ENCODE measurements at places on chromosomes 11 and 22. TPM values are rescaled to one million over a fixed set of nuclear protein-coding genes. Genes with fewer than 3 reads are reported as not detected.

GRCh38 chr22:33512908-33513307, 407.4 kb downstream of the LARGE1 start:
- no peaks in the 10 kb centered on the region for H3K36me3 ChIP-seq
- H3K4me1 ChIP-seq = no peaks in the 10 kb centered on the region
- no peak overlapping the region for H3K4me3 ChIP-seq
- no peak for DNase-seq
- H3K27ac ChIP-seq = no peak overlapping the region
- no peaks in the 10 kb centered on the region for H3K27me3 ChIP-seq

DNA sequence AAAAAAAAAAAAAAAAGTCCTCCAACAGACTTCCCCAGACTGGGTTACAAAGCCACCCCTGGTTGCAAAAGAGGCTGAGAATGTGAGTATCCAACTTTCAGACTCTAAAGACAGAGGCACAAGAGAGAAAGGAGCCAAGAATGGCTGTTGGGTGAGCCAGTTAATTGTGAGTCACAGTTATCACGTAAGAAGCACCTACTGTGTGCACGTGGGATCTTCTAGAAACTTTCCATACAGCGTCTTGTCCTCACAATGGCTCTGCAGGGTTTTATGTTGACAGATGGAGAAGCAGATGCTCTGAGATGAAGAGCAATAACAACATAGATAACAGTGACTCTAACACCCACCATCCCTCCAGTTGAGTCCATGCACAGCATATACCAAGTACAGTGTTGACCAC, 41.0 kb downstream of the CD82 start:
- DNase-seq = no peak
- H3K4me1 ChIP-seq = peaks cover 27% of the 10 kb centered on the region
- no peaks in the 10 kb centered on the region for H3K27me3 ChIP-seq
- H3K36me3 ChIP-seq = no peaks in the 10 kb centered on the region
- no peak overlapping the region for H3K27ac ChIP-seq

DNA sequence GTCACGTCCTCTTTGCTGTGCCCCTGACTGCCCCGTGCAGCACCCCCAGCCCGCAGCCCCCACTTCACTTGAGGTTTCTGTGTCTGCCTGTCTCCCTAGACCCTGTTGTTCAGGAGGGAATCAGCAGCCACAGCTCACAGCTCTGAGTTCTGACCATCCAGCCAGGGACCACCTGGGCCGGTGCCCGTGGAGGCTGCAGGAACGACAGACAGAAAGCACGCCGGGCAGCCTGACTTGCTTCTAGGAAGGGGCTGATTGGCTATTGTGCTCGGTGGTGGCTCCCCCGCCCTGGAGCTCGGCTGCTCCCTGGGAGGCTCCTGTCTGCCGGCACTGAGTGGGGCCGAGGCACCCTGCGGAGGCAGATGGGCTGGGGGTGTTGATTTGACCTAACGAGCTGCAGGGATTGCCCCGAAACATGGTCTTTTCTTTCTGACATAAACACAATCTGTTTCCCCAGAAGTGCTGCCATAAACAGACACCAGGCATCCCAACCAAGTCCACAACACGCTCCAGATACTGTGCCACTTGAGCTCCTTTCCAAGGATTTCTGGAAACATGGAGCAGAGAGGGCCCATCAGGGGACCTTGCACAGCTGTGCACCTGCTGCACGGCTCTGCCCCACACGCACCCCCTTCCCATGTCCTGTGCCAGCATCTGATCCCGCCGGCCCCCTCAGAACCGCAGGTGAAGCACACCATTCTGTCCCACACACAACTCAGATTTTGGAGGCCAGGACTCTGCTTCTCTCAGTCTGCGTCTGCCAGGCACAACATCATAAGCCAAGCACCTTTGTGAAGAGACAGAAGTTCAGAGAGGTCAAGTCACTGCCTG, 855.9 kb downstream of the TBC1D22A start:
- no peaks in the 10 kb centered on the region for H3K36me3 ChIP-seq
- no peak overlapping the region for H3K27ac ChIP-seq
- no peak for DNase-seq
- no peaks in the 10 kb centered on the region for H3K27me3 ChIP-seq
- H3K4me1 ChIP-seq = no peaks in the 10 kb centered on the region
- no peak overlapping the region for H3K4me3 ChIP-seq

DNA sequence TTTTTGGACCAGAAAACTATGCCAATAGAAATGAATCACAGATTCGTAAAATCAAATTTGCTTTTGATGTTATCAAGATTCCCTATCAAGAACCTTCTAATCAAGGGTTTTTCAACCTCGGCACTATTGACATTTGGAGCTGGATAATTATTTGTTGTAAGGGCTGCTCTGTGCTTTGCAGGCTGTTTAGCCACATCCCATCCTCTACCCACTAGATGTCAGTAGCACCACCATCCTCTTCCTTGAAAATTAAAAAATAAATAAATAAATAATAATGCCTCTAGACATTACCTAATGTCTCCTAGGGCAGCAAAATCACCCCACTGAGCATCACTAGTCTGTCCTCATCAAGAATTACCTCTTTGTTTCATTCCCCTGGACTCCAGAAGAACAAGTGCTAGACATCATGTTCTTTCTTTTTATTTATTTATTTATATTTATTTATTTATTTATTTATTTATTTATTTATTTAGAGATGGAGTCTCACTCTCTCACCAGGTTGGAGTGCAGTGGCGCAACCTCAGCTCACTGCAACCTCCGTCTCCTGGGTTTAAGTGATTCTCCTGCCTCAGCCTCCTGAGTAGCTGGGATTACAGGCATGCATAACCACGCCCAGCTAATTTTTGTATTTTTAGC, 744.7 kb downstream of the KCNA4 start:
- no peaks in the 10 kb centered on the region for H3K27me3 ChIP-seq
- H3K4me1 ChIP-seq = no peaks in the 10 kb centered on the region
- no peak for DNase-seq
- H3K36me3 ChIP-seq = no peaks in the 10 kb centered on the region
- H3K27ac ChIP-seq = no peak overlapping the region

GRCh38 chr11:118216621-118217481, 8.0 kb downstream of the JAML start:
- H3K27ac ChIP-seq = no peak overlapping the region
- no peaks in the 10 kb centered on the region for H3K36me3 ChIP-seq
- H3K4me3 ChIP-seq = no peak overlapping the region
- DNase-seq = no peak

DNA sequence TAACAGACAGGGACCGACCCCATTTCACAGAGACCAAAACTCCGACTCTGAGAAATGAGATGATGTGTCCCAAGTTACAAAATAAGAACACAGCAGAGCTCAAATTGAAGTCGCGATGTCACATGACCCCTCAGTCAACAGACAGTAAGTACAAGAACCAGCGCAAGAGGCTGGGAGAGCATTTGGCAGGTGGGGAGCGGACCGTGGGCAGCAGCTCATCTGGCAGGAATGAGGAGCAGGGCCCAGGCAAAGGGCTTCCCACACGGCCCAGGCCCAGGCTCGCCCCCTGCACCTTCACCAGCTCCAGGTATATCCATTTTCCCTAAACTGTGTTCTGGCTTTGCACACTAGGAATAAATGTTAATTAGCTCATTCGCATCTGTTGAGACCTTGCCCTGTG, 34.3 kb downstream of the SCUBE1 start:
- H3K27me3 ChIP-seq = no peaks in the 10 kb centered on the region
- DNase-seq = no peak
- peaks cover 24% of the 10 kb centered on the region for H3K4me1 ChIP-seq

C11orf42 gene
- not detected for polyA plus RNA-seq

DNA sequence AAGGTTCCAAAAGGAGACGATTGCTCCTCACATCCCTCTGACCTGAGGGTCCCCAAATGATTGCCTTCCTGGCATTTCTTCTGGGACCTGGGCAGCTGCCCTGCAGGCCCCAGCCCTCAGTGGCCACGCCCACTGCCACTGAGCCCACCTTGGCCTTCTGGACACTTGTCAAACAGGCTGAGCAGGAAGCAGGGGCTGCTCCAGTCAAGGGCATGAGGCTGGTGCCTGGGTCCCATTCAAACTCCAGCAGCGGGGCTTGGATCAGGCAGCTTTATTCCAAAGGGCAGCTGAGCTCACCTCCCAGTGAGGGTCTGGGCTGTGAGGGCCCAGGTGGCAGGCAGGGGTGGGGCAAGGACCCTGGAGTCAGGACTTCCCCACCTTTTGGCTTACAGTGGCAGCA, 13.6 kb downstream of the KCTD17 start:
- no peak overlapping the region for H3K27ac ChIP-seq
- no peak for DNase-seq
- H3K4me3 ChIP-seq = no peak overlapping the region
- peaks cover 8% of the 10 kb centered on the region for H3K4me1 ChIP-seq
- no peaks in the 10 kb centered on the region for H3K36me3 ChIP-seq

DNA sequence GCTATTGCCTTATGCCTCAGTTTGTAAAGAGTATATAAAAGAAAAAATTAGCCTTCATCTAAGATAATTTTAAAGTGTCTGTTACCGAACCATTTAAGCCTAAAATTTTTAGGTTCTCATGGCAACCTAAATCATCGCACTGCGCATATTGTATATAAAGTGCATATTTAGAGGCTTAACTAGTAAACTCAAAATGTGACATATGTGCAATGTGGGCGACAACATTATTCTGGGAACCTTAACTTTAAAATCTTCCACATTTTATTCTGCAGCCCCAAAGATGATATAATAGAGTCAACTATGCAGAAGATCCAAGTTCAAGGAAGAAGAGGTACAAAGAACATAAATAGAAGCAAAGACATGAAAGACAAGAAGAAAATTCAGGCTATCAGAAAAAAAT, 23.0 kb downstream of the CELF1 start:
- H3K4me3 ChIP-seq = no peak overlapping the region
- H3K36me3 ChIP-seq = no peaks in the 10 kb centered on the region
- no peak for DNase-seq
- no peaks in the 10 kb centered on the region for H3K27me3 ChIP-seq
- peaks cover 20% of the 10 kb centered on the region for H3K4me1 ChIP-seq
- H3K27ac ChIP-seq = no peak overlapping the region

All from ovary (tissue), 10 donors.